Activated T-helper 17 cell treated with anti-CD3 and anti-CD28 coated beads, Interleukin-2, amount 50 U/mL, for 72 hours (primary cell): ENCODE measurements at places on chromosomes 2 and 18. TPM values are rescaled to one million over a fixed set of nuclear protein-coding genes. Genes with fewer than 3 reads are reported as not detected.

CTAGE1 gene
- not detected for total RNA-seq

GRCh38 chr2:42786561-42787345 is 5.6 kb downstream of the HAAO start:
- ATAC-seq = no peak

DNA sequence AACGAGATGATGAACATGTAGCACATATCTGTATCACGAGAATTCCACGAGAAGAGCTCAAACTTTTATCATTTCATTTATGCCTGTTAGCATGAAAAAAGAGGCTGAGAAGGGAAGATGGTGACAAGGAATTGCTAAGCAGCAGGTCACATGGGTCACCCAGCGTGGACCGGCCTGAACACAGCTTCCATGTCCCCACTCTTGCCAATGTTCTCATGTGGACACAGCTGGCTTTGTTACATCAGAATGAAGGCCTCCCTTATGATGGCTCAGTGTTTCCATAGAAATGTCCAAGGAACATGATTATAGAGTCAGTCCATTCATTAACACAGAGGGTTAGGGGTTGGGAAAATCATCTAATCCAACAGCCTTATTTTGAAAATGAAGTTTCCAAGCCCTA is 215.4 kb downstream of the CMPK2 start:
- ATAC-seq = no peak

GRCh38 chr2:83081826-83082690 is 1377.0 kb downstream of the SUCLG1 start:
- no peak for ATAC-seq

CXCR1 gene
- total RNA-seq = not detected

NXPH2 gene
- not detected for total RNA-seq

- no peak for ATAC-seq
Observed at GRCh38 chr2:45458909-45459563, 152.0 kb downstream of the SRBD1 start.

GRCh38 chr2:240238201-240238600 is 97.7 kb upstream of the OTOS start:
- no peak for ATAC-seq

GRCh38 chr18:13762690-13763439 is 36.4 kb downstream of the RNMT start:
- ATAC-seq = no peak
